ENCODE measurements at places on chromosomes 2 and 18.

- DNase-seq, result no peak
Measured at GRCh38 chr18:54382733-54383252, 25.1 kb downstream of the C18orf54 start.

- DNase-seq, result no peak
Measured at GRCh38 chr2:224687156-224687555, 29.0 kb downstream of the CCDC195 start.

DNA sequence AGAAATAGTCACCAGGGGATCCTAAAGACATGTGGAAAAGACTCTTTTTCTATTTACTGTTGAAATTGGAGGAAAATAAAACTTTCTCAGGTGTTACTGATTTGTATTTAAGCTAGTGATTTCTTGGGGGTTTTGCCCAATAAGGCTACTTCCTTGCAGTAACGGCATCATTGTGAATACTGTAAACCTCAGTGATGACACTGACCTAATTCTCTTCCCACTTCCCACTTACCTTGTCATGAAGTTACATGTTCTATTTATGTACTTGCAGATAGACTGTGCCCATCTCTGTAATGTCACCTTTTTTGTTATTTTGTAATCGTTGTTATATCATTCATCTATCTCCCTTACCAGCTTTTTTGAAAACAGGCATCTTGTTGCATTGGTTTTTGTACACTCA, 134.5 kb downstream of the KIAA1328 start:
- no peak for DNase-seq

DNA sequence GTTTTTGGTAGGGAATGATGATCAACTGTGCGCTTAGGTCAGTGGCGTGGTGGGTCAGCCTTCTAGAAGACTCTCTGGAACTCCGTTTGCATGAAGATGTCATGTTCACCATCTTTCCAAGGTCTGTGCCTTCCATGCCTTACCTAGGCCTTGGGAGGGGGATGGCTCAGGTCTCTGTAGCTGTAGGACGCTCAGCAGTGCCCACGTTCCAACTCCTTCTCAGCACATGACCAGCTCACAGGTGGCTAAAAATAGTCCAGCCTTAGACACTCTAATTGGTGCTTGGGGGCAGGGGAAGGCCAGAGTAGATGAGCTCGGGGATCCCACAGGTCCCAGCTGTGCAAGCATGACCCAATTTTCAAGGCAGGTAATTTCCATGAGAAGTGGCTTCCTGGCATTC, 42.3 kb upstream of the TEX51 start:
- no peak for DNase-seq

GRCh38 chr2:8597559-8598225, 84.2 kb upstream of the ID2 start:
- DNase-seq, result no peak

DNA sequence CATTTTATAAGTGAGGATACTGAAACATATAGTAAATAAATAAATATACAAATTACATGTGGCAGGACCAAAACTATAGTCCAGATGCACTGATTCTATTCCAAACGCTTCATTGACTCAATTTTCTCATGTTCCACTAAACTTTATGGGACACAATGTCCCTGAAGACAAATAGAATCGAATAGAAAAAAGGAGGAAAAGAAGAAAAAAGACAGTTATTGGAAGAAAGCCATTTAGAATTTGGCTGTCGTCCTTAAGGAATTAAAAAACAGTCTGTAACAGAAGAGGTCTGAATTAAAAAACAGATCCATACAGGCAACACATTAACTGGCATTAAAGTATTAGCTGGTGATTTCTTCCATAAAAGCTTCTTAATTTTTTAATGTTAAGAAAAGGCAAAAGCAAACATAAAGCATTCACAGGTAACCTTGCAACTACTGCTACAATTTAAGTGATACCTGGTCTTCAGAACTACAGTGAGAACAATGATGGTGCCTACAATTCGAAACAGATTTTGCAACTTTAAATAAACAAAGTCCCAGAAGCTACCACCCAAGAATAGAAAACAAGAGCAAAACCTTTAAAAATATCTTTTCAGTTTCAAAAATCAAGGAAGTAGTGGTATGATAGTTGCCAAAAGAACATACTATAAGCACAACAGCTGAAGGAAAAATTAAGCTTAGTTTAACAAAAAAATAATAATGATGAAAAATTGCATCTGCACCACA, 17.4 kb upstream of the CHAC2 start:
- no peak for DNase-seq

- no peak for DNase-seq
Measured at GRCh38 chr18:6255886-6256285, 158.8 kb downstream of the L3MBTL4 start.

DNA sequence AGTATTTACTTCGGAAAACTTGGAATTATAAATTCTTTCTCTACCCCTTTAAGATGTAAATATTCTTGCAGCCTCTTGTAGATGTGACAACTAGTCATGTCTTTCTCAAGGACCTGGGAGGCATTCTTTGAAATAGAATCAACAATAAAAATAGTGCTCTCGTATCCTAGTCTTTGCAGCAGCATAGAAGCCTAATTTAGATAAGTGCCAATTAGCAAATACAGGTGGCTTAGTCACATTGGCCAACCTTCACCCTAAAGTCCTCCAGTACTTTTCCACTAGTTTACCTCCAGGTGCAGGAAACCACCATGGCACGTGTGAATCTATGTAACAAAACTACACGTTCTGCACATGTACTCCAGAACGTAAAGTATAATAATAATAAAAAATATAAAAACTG, 3.5 kb upstream of the ZSWIM2 start:
- DNase-seq, result no peak

GRCh38 chr2:145752091-145752806, 1232.3 kb upstream of the ZEB2 start:
- DNase-seq, result peak; percentile 40

GRCh38 chr2:172484253-172484652, 56.9 kb downstream of the ITGA6 start:
- DNase-seq, result no peak

- peak; percentile 9 for DNase-seq
Measured at GRCh38 chr18:77262643-77263465, 13.2 kb downstream of the GALR1 start.

DNA sequence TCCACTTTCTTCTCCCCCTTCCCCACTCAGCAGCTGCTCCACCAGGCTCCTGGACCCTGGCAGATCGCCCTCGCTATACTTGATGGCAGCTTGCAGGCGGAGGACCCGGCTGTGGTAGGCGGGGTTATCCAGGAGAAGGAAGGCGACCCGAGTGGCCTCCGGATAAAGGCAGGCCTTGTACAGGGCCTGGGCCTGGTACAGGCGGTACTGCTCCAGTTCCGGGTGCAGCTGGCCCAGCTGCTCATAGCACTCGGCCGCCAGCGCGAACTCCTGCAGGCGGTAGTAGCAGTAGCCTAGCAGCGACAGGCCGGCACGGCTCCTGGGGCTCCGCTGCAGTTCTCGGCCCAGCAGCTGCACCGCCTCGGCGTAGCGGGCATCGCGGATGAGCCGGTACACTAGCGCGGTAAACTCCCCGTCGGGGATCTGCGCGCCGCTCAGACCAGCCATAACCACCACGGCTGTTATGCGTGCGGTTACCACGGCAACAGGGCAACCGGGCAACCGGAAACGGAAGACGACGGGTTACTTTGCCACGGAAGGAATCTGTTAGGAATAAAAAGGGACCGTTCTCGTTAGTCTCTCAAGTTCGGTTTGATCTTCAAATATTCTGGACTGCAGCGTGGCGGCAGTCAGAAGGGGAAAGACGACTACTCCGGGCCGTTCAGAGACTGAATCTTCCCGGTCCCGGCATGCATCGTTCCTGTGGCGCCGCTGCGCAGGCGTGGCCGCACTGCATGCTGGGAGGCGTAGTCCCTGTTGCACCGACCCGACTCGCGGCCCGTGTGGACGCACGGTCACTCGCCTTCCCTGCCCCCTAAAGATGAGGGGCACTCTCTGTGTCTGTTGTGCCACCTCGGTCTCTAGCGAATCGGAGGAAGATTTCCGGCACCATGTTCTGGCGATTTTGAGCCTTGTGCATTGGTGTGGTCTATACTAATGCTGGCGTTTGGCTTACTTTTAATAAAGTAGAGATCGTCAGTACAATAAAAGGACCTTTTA, 226.0 kb downstream of the AGPS start:
- peak; percentile 91 for DNase-seq

GRCh38 chr2:75621228-75621627, 25.4 kb upstream of the MRPL19 start:
- no peak for DNase-seq

- DNase-seq, result peak; percentile 94
Measured at GRCh38 chr2:74391580-74392448, 11.7 kb upstream of the DCTN1 start.

DNA sequence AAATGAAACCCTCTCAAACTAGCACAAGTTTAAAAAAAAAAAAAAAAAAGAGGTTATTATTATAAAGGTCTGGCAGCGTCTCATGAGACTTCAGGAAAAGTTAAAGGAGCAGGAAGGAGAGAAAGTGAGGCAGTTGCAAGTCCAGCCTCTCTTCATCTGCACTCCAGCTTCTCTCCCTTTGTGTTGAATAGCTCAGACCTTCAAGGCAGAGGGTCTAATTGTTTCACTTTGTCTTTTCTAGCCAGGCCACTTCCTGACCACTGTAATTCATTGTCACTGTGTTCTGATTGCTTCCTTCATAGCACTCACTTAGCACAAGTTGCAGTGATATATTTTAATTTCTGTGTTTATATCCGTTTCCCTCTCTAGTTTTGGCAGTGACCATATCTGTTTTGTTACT, 99.9 kb downstream of the SPATS2L start:
- no peak for DNase-seq

DNA sequence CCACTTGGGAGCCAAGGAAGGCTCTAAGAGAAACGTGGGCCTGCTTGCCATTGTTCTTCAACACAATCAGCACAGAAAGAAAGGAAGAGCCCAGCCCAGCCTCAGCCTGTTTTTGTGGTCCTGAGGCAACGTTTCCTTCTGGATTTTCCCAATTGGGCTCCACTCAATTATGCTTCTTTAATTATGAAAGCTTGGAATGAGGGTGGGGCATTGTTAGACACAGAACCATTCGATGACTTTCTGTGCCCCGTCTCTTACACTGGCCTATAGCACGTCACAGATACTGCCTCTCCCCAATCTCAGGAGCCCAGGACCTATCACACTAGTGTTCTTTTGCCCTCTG, 207.4 kb downstream of the ZFP36L2 start:
- no peak for DNase-seq

DNA sequence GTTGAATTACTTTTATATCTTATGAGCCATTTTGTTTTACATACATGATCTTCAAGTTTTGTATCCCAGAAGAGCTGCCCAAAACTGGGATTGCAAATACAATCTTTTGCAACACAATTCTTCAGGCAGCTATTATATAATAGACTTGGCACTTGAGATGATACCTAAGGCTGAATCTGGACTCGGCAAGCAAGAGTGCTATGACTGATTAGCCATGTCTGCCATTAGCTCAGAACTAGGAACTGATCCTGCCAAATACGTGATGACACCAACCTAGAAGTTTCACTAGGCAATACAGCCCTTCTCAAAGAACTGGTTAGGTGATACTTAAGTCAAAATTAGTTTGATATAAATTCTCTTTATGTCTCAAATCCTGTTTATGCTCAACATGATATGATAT, 619.6 kb downstream of the CPS1 start:
- DNase-seq, result no peak

- peak; percentile 57 for DNase-seq
Measured at GRCh38 chr18:35491700-35492077, 6.1 kb downstream of the INO80C start.

DNA sequence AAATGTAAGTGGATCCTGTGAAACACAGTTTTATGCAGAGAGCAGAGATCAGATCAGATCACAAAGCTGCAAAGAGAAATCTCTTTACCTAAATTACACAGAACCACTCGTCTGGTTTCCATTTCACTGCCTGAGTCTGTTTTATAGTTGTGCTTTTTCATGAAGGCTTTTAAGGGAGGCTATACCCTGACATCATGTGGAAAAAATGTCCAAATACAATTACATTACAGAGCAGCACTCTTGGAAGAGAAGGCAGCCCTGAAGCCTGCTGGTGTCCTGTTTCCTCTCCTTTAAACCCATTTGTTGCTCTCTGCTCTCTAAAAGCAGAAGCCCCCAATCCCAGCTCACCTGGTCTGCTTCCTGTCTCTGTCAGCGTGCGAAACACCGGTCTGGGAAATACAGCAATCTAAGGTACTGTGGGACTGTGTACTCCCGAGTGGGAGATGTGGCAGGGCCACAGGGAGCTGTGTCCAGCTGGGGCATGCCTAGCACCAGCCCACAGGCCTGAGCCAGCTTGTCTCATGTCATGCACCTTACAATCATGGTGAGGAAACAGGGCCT, 24.8 kb upstream of the ZFP36L2 start:
- peak; percentile 64 for DNase-seq

- DNase-seq, result no peak
Measured at GRCh38 chr2:210593166-210593565, 36.8 kb downstream of the CPS1 start.

DNA sequence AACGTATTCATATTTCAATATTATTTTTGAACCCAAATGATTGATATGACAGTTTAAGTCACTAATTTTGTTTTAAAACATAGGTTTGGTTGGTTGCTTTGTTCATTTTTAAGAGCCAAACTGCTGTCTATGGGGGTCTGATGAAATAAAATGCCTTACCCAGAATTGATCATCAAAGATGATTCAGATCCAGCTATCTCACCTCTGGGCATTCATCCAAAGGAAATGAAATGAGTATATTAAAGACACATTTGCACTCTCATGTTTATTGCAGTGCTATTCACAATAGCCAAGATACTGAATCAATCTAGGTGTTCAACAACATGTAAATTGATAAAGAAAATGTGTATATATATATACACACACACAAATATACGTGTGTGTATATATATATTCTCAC, 326.9 kb upstream of the GULP1 start:
- DNase-seq, result no peak

DNA sequence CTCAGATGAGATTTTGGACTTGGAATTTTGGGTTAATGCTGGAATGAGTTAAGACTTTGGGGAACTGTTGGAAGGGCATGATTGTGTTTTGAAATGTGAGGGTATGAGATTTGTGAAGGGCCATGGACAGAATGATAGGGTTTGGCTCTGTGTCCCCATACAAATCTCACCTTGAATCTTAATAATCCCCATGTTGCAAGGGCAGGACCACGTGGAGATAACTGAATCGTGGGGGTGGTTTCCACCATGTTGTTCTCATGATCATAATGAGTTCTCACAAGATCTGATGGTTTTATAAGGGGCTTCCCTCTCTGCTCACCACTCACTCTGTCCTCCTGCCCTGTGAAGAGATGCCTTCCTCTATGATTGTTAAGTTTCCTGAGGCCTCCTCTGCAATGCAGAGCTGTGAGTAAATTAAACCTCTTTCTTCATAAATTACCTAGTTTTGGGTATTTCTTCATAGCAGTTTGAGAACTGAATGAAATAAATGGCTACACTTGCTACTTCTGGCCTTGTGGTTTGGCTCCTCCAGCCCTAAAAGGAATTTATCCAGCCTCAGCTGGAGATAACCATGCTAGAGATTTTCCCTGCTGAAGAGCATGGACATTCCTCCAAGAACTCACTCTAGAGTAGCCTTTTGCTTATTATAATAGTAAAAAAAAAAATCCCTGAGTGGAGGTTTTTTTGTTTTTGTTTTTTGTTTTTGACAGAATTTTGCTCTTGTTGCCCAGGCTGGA, 144.3 kb upstream of the TFPI start:
- no peak for DNase-seq

Data from ELF-1 (cell line).